Substantia nigra (tissue), 51 donors: ENCODE measurements at places on chromosomes 3 and 15.

GRCh38 chr15:65856821-65857455, 12.4 kb upstream of the RAB11A start:
- DNase-seq, result peak; percentile 28

GRCh38 chr15:29244544-29244943, 25.1 kb downstream of the NSMCE3 start:
- no peak for DNase-seq

DNA sequence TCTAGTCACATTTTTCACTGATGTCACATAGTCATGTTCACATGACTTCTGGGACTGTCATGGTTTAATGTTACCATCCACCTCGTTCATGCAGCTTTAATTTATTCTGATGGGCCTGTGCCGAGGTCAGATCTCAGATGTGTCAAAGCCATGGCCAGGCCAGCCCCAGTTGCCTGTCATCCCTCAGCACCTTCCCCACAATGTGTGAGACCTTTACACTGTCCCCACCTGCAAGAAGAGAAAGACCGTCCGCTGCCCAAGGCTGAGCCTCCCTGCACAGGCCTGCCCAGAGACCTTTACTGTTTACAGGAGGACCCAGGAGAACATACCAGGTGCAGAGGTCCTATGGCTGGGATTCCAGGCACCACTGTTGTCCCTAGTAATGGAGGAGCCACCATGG, 12.8 kb upstream of the KLF15 start:
- DNase-seq, result no peak

- DNase-seq, result no peak
These were observed 76.1 kb upstream of the GAP43 start for GRCh38 chr3:115547207-115547606.

GRCh38 chr15:48968066-48968465, 4.3 kb upstream of the SHC4 start:
- no peak for DNase-seq
